ENCODE measurements at places on chromosomes 2 and 18. TPM values are rescaled to one million over a fixed set of nuclear protein-coding genes. Genes with fewer than 3 reads are reported as not detected.

The TNFRSF11A gene
- 46.1 TPM for total RNA-seq

The DYNAP gene
- not detected for total RNA-seq

The DRC1 gene
- not detected for total RNA-seq

The IMPA2 gene
- total RNA-seq = 77.2 TPM

The UBXN4 gene
- total RNA-seq = 296 TPM

The DNAJC5G gene
- not detected for total RNA-seq

The HNMT gene
- total RNA-seq = 28.0 TPM

The FAP gene
- total RNA-seq = not detected

- H3K27ac ChIP-seq = peak overlapping the region; percentile 94
- peak overlapping the region; percentile 79 for H3K4me3 ChIP-seq
- H3K4me1 ChIP-seq = peaks cover 25% of the 10 kb centered on the region
- H3K36me3 ChIP-seq = no peaks in the 10 kb centered on the region
- no peaks in the 10 kb centered on the region for H3K27me3 ChIP-seq
These were observed 856 bp downstream of the ACAA2 start for GRCh38 chr18:49812286-49813068.

GRCh38 chr2:44055229-44055628 lies 59.4 kb upstream of the LRPPRC start:
- no peak for DNase-seq
- no peak overlapping the region for H3K27ac ChIP-seq
- no peaks in the 10 kb centered on the region for H3K4me1 ChIP-seq
- no peaks in the 10 kb centered on the region for H3K36me3 ChIP-seq
- no peak overlapping the region for H3K4me3 ChIP-seq

DNA sequence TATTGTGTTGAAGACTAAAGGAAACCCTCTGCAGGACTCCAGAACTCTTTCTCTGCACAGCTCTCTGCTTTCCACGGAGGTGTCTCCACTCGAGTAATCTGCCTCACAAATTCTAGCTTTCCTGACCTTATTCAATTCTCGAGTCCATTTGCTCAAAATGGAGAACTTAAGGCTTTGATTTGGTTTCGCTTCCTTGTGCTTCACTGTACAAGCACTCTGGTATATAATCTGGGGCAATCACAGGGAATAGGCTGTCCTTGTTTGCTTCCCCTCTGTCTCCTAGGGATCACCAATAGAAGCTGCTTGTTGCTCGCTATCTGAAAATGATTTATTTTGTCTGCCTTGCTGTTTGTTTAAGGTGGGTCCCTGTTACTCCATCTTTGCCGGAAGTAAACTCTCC lies 129.1 kb upstream of the DOCK10 start:
- peak; percentile 6 for DNase-seq
- H3K36me3 ChIP-seq = no peaks in the 10 kb centered on the region
- H3K27me3 ChIP-seq = no peaks in the 10 kb centered on the region
- H3K4me3 ChIP-seq = no peak overlapping the region

DNA sequence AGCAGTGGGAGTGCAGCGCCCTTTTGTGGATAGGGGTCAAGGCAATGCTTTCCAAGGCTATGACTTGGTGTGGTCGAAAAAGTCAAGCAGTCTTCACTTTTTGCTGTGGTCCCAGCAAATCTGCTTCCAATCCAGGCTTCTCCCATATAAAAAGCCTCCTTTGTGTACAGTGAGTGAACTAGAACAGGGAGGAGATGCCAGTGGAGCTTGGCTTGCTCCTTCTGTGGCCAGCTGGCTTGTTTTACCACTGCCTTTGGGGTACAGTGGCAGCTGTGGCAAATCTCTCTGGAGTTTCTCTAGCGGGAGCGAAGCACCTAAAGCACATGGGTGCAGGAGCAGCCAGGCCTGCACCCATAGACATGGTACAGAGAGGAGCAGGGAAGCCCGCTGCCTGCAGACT lies 103.5 kb downstream of the MSH2 start:
- DNase-seq = no peak
- H3K4me1 ChIP-seq = no peaks in the 10 kb centered on the region
- no peak overlapping the region for H3K27ac ChIP-seq
- H3K4me3 ChIP-seq = no peak overlapping the region
- H3K27me3 ChIP-seq = no peaks in the 10 kb centered on the region
- H3K36me3 ChIP-seq = no peaks in the 10 kb centered on the region

DNA sequence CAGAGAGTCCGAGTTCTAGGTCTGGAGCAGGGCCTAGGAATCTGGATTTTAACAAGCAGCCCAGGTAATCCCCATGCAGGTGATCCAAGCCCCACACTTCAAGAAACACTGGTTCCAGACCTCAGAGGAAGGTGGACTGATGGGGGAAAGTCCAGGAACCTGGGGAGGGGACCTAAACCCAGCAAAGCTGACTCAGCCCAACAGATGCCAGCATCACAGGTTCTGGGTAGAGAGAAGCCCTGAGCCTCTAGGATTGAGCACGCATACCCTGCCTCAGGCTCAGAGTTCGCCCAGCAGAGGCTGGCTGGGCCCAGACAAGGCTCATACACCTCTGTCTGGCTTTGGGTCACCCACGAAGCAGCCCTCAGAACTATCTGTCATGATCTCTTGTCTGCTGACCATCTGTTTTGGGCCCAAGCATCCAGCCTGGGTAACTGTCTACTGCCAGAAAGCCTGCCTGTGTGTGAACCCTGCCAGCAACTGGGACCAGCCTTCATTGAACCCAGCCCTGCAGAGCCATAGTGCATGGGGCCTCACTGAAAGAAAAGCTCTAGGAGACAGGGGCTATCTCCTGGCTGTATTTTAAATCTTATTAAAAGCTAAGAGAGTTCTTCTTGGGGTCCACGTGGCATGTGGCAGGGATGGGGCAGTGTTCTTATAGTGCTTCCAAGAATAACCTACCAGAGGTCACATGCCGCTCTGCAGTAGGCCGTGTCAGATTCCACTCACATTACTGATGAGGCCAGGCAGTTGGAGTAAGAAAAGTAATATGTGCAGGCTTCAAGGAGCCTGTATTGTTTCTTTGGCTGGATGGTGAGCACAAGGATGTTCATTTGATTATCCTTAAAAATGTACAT lies 7.4 kb downstream of the TMEM127 start:
- no peaks in the 10 kb centered on the region for H3K27me3 ChIP-seq
- H3K27ac ChIP-seq = peak overlapping the region; percentile 87
- no peak overlapping the region for H3K4me3 ChIP-seq
- H3K36me3 ChIP-seq = peaks cover 25% of the 10 kb centered on the region

DNA sequence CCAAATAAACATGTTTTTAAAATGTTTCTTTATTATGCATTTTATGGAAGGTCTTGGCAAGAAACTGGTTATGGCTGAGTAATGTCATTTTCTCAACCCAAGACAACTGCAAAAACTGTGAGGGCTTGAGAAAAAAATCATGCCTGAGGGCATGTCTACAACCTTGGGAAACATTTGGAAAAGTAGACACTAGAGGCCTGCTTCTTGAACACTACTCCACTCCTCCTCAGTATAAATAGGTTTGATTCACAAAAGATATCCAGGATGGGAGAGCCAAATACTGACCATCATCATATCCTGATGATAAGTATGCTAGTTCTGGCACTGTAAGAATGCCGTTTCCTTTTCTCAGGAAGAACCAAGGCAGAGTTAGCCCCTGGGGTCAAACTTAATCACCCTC lies 71.1 kb downstream of the OSR1 start:
- H3K4me3 ChIP-seq = no peak overlapping the region
- DNase-seq = no peak

GRCh38 chr2:990970-991369 lies 40.3 kb downstream of the SNTG2 start:
- no peaks in the 10 kb centered on the region for H3K4me1 ChIP-seq
- no peak for DNase-seq
- no peaks in the 10 kb centered on the region for H3K36me3 ChIP-seq
- H3K27me3 ChIP-seq = no peaks in the 10 kb centered on the region

- H3K27me3 ChIP-seq = no peaks in the 10 kb centered on the region
- no peaks in the 10 kb centered on the region for H3K4me1 ChIP-seq
- no peak overlapping the region for H3K27ac ChIP-seq
- H3K36me3 ChIP-seq = no peaks in the 10 kb centered on the region
- no peak overlapping the region for H3K4me3 ChIP-seq
- no peak for DNase-seq
These were observed 251.6 kb downstream of the AFF3 start for GRCh38 chr2:99890568-99891427.

GRCh38 chr2:26580751-26581150 lies 60.4 kb downstream of the CIB4 start:
- H3K27ac ChIP-seq = no peak overlapping the region
- H3K4me1 ChIP-seq = no peaks in the 10 kb centered on the region
- DNase-seq = no peak
- H3K4me3 ChIP-seq = no peak overlapping the region
- peaks cover 68% of the 10 kb centered on the region for H3K27me3 ChIP-seq
- H3K36me3 ChIP-seq = no peaks in the 10 kb centered on the region

DNA sequence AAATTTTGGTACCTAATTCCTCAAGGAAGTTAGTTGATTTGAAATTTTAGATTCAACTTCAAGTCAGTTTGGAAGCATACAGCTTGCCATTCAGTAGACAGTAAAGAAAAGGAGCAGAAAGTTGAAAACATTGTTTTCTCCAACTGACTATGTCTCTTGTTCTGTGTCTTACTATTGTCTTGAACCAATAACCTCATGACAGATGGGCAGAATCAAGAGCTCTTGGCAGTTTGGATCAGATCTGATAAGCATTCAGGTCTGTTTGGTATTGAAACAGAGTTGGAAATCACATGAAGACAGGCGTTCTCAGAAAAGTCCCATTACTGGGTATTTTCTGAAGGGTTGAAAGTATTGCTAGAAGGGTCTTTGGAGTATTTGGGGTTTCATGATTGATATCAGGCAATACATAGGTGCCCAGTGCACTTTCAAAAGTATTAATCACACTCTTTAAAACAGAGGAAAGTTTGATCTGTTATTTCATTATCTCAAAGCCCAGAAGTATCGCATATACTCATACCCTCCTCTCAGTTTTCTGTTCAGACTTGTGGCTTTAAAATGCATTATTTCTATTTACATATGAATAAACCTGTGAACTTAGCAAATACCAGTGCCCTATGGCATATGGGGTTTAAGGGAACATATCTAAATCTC lies 428.4 kb upstream of the ZEB2 start:
- no peak for DNase-seq
- H3K4me3 ChIP-seq = no peak overlapping the region
- H3K27me3 ChIP-seq = no peaks in the 10 kb centered on the region
- no peaks in the 10 kb centered on the region for H3K36me3 ChIP-seq
- no peak overlapping the region for H3K27ac ChIP-seq

DNA sequence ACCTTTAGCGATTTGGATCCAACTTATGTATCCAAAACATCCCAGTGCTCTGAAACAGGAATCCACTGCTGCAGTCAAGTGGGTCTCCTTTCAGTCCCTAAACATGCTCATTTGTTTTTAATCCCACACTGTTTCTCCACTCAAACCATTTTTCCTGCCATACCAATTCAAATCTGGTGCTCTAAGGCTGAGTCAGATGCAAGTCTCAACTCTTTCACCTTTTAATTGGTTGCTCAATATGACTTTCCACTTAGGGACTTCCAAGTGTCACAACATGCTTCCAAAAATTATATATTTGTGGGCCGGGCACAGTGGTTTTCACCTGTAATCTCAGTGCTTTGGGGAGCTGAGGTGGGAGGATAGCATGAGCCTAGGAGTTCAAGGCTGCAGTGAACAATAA lies 113.4 kb upstream of the TANK start:
- no peaks in the 10 kb centered on the region for H3K27me3 ChIP-seq
- DNase-seq = no peak
- H3K27ac ChIP-seq = no peak overlapping the region
- no peaks in the 10 kb centered on the region for H3K36me3 ChIP-seq

- DNase-seq = no peak
- no peaks in the 10 kb centered on the region for H3K27me3 ChIP-seq
- peaks cover 53% of the 10 kb centered on the region for H3K4me1 ChIP-seq
- H3K36me3 ChIP-seq = no peaks in the 10 kb centered on the region
These were observed 16.2 kb downstream of the EML4 start for GRCh38 chr2:42185220-42185921.

Measured in stomach (tissue), 19 donors.